Skeletal muscle cell (primary cell): ENCODE measurements at places on chromosomes 11 and 22.

DNA sequence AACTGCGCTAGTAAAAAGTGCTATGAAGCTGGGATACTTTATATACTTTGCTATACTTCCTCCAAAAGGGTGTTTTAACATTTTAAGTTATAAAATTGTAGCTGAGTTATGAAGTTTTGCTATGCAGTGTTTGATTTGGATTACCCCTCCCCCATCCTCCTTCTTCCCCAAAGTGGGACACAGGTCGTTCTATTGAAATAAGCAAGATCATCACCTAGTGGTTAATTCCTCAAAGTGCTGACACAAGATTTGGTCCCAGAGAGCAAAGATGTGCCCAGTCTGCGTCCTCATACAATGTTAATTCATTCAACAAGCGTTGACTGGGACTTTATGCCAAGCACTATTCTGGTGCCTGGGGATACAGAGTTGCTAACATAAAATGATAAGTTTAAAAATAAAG, 78.5 kb downstream of the SPON1 start:
- no peak for DNase-seq

- DNase-seq = no peak
Measured at GRCh38 chr11:102761646-102762238, 18.7 kb downstream of the MMP10 start.

DNA sequence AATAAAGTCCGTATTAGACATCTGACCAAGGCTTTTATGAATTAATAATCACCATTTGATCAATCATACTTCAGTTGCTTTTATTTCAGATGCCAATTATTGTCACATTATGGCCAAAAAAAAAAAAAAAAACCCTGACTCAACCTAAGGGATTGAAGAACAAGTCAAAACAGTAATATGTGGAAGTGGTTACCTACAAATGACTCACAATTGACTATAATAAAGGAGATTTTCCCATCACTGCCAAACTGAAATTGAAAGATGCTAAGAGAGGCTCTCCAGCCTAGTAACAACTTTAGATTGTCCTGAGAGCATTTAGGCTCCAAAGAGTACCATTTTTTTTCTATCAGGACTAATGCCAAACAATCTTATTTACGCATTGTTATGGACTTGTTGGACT, 35.2 kb downstream of the SOX6 start:
- DNase-seq = no peak

- peak; percentile 85 for DNase-seq
Measured at GRCh38 chr22:42070517-42071422, at the start of gene NAGA. TSS of gene NAGA (minus strand) at chr22:42070812. CDS start at chr22:42070297, 515 bp downstream.

- DNase-seq = no peak
Measured at GRCh38 chr11:67705264-67705663, 30.8 kb upstream of the ALDH3B2 start.

DNA sequence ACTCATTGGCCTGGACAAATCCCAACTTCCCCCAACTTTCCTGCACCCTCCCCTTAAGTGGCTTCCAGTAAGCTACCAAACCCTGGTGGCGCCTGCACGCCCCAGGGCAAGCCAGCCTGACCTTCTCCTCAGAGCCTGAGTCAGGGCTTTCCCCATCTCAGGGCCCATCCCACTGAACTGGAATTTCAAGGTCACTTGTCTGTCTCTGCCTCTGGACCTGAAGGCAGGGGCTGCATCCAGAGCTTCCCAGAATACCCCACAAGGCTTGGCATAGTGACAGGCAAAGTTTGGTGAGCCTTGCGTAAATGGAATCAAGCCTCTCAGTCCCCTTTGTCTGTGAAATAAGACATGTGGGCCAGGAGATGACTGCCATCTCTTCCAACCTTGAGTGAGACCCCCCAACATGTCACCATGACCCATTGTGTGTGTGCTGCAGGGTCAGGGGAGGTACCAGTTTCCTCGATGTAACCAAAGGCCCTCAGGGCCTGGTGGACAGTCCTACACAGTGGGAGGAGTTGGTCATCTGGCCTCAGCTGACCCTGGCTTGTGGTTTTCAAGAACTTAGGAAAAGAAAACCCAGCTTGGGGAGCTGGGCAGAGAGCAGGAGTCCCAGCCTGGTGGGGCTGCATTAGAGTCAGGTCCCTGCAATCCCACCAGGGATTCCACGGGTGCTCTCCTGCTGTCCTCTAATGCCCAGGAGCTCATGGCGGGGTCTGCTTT, 8.9 kb downstream of the ALX4 start:
- peak; percentile 31 for DNase-seq

GRCh38 chr22:42648368-42649245, 585 bp downstream of the CYB5R3 start:
- no peak for DNase-seq

- DNase-seq = no peak
Measured at GRCh38 chr11:1233351-1234053, 10.6 kb downstream of the MUC5B start.

GRCh38 chr22:25557218-25557617, 7.3 kb upstream of the GRK3 start:
- DNase-seq = no peak

- DNase-seq = no peak
Measured at GRCh38 chr11:29751618-29752017, 265.2 kb downstream of the KCNA4 start.

DNA sequence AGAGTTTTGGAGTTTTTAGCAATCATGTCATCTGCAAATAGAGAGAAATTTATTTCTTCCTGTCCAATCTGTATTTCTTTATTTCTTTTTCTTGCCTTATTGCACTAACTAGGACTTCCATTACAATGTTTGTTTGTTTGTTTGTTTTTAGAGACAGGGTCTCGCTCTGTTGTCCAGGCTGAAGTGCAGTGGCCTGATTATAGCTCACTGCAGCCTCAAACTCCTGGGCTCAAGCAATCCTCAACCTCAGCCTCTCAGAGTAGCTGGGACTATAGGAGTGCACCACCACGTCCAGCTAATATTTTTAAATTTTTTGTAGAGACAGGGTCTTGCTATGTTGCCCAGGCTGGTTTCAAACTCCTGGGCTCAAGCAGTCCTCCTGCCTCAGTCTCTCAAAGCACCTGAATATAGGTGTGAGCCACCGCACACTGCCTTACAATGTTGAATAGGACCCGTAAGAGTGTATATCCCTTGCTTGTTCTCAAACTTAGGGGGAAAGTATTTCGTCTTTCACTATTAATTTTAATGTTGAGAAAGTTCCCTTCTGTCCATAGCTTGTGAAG, 29.6 kb upstream of the MAPK1 start:
- DNase-seq = no peak

DNA sequence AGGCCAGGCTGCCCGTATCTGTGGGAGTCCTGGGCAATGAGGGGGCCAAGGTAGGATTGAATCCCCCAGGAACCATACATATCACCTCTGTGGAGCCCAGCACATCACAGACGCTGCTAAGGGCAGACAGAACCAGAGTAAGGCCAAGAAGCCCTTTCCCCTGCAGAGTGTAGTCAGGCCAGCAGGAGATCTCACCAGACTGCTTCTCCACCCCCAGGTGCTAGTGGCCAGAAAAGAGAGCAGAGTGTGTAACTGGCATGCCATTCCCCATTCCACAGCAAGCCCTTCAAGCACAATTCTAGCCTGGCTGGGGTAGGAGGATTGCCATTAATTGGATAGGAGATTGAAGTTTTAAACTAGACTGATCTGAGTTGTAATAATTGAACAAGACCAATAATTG, 28.0 kb upstream of the FCHSD2 start:
- no peak for DNase-seq

GRCh38 chr22:23781511-23782183, 5.1 kb upstream of the SMARCB1 start:
- DNase-seq = no peak

- no peak for DNase-seq
Measured at GRCh38 chr11:1556278-1556902, 15.7 kb downstream of the DUSP8 start.

- no peak for DNase-seq
Measured at GRCh38 chr11:23875176-23875850, 621.5 kb upstream of the LUZP2 start.

DNA sequence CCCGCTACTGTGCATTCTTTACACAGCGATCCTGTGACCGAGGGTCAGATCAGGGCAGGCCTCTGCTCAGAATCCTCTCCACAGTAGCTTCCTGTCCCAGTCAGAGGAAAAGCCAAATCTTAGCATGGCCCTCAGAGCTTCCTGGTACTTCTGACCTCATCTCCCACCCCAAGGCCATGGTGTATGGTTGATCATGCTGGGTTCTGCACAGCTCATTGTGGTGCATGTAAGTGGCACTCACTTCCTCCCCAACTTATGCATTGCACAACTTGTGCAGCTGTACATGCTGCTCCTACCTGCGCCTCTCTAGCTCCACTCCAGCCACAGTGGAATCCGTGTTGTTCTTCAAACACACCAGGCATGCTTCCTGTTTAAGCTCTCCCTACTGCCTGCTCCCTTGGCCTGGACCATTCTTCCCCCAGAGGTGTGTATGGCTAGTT, 20.3 kb downstream of the BMAL1 start:
- no peak for DNase-seq

DNA sequence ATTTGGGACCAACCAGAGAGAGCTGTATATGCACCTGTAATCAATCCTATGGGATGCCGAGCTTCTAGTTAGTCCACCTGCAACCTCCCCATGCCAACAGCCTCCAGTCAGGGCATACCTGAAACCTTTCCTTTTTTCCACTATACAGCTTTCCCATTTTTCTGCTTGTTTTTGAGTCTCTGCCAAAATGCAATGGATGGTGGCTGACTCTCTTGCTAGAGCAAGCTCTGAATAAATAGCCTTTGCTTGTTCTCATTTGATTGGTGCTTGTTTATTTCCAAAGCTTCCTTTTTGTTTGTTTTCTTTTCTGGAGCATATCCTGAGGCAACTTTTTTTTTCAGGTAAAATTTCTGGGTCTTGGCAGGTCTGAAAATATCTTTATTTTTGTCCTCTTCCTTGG, 58.0 kb upstream of the PLET1 start:
- DNase-seq = no peak

GRCh38 chr22:27624705-27625104, 176.9 kb downstream of the MN1 start:
- DNase-seq = no peak

DNA sequence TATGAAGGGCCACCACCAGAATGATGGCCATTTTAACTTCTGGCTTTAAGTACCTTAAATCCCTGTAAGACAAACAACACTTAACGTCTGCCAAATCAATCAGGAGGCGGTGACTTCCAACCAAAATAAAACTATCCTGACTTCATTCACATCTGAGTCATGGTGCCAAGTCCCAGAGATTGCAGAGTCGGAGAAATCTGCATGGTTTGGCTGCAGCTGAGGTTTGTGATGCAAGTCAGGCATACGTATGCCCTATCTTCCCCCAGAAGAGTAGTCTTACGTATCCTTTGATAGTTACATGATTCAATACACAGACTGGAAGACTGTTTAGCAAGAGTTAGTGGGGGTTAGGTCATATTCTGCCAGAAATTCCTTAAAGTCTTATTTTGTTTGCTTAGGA, 1.7 kb upstream of the GAB2 start:
- DNase-seq = peak; percentile 98

- DNase-seq = peak; percentile 41
Measured at GRCh38 chr11:23236826-23237555, 376.7 kb upstream of the CCDC179 start.

GRCh38 chr11:36193290-36193619, 96.0 kb downstream of the COMMD9 start:
- DNase-seq = no peak

DNA sequence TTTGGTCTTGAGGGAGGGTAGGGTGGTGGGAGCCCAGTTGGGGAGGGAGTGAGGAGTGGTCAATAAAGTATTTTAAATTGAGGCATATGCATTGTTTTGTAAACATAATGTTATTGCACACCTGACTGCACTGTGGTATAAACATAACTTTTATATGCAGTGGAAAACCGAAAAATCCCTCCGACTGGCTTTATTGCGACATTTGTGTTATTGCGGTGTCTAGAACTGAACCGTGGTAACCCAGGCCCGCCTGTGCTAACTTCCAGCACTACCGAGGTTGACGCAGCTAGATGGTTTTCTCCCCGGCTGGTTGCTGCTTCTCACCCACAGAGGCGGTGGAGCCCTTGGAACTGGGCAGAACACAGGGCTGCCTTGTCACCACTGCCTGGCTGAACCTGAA, 7.6 kb upstream of the RNH1 start:
- DNase-seq = no peak

GRCh38 chr22:47100019-47100418, 337.6 kb downstream of the TBC1D22A start:
- DNase-seq = no peak

- DNase-seq = no peak
Measured at GRCh38 chr11:65355013-65355775, 643 bp downstream of the TIGD3 start.

- DNase-seq = no peak
Measured at GRCh38 chr11:128559496-128560103, 27.8 kb downstream of the ETS1 start.

DNA sequence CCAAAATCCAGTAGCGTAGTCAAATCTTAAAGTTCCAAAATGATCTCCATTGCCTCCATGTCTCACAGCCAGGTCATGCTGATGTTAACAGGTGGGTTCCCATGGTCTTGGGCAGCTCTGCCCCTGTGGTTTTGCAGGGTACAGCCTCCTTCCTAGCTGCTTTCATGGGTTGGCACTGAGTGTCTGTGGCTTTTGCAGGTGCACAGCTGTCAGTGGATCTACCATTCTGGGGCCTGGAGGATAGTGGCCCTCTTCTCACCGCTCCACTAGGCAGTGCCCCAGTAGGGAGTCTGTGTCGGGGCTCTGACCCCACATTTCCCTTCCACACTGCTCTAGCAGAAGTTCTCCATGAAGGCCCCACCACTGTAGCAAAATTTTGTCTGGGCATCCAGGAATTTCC, 132.8 kb downstream of the KCNC1 start:
- DNase-seq = no peak

- no peak for DNase-seq
Measured at GRCh38 chr22:49208768-49209252, 618.9 kb downstream of the BRD1 start.

DNA sequence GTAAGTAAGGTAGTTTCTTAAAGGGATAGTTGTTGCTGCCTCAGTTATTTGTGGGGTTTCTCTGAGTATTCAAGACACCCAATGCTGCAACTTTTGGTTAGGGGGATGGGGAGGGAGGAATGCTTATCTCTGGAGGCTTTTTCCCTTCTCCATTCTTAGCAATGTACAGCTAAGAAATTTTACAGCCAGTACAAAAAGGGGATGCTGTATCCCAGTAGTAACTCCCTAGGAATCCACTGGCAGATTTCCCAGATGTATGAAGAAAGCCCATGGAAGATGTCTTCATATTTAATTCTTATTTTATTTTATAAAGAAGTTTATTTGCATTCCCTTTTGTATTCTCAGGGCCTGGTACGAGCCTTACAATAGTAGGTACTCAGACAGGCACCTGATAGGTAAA, 154.8 kb downstream of the ENTHD1 start:
- peak; percentile 26 for DNase-seq
